ENCODE measurements at places on chromosomes 6 and 20. TPM values are rescaled to one million over a fixed set of nuclear protein-coding genes. Genes with fewer than 3 reads are reported as not detected.

GRCh38 chr20:10565191-10565921 lies 108.4 kb downstream of the JAG1 start:
- peaks cover 31% of the 10 kb centered on the region for H3K4me1 ChIP-seq
- H3K36me3 ChIP-seq, result peaks cover 4% of the 10 kb centered on the region
- H3K4me3 ChIP-seq, result no peak overlapping the region
- peaks cover 2% of the 10 kb centered on the region for H3K27me3 ChIP-seq

- no peaks in the 10 kb centered on the region for H3K36me3 ChIP-seq
- no peak for DNase-seq
- H3K27ac ChIP-seq, result no peak overlapping the region
- no peaks in the 10 kb centered on the region for H3K4me1 ChIP-seq
- no peaks in the 10 kb centered on the region for H3K27me3 ChIP-seq
Observed at GRCh38 chr6:82971877-82972460, 93.7 kb downstream of the UBE3D start.

DNA sequence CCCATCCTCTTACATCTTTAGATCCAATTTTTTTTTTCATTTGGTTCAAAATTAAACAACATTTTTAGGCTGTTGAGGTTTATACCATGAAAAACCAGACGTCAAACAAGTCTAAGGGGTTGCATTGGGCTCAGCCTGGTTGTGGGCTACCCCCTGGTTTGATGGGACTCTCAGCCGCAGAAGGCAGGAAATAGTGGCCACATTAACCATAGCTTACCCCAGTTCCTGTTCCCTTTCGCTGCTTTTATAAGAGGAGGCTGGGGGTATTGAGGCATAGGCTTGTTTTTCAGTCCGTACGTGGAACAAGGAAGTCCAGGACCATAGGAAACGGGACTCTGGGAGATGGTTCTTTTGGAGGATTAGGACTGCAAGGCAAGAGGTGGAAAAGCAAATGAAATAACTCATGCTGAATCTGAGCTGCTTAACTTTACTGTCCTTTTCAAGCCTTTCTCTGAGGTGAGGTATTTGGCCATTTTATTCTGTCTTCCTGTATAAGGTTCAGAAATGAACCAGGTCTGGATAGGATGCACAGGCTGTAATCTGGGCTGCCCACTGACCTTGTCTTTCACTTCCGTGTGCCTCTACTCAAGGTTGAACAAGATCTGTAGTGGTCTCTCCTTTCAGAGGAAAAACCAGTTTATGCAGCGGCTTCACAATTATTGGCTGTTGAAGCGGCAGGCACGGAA lies 7.7 kb downstream of the BRPF3 start:
- H3K4me1 ChIP-seq, result peaks cover 67% of the 10 kb centered on the region
- H3K36me3 ChIP-seq, result peaks cover 63% of the 10 kb centered on the region
- H3K4me3 ChIP-seq, result peak overlapping the region; percentile 81

DNA sequence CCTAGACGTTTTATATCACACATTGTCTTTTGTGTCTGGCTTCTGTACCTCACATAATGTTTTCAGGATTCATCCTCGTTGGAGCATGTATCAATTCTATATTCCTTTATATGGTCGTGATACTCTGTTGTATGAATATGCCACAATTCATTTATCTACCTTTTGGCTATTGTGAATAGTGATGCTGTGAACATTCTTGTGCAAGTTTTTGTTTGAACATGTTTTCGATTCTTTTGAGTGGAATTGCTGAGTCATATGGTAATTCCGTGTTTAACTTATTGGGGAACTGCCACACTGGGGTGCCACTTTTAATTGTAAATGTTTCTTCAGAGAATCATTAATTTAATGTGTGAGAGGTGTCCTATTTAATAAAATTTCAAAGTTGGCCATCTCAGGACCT lies 101.2 kb downstream of the SLC35B3 start:
- H3K36me3 ChIP-seq, result no peaks in the 10 kb centered on the region
- H3K27ac ChIP-seq, result no peak overlapping the region
- no peaks in the 10 kb centered on the region for H3K4me1 ChIP-seq
- DNase-seq, result no peak
- no peak overlapping the region for H3K4me3 ChIP-seq

- no peak overlapping the region for H3K27ac ChIP-seq
- peaks cover 1% of the 10 kb centered on the region for H3K27me3 ChIP-seq
- H3K4me1 ChIP-seq, result peaks cover 2% of the 10 kb centered on the region
- H3K36me3 ChIP-seq, result no peaks in the 10 kb centered on the region
- DNase-seq, result peak; percentile 18
- H3K4me3 ChIP-seq, result no peak overlapping the region
Observed at GRCh38 chr20:62696434-62696957, 12.1 kb upstream of the NTSR1 start.

- no peak overlapping the region for H3K4me3 ChIP-seq
- no peak overlapping the region for H3K27ac ChIP-seq
- H3K4me1 ChIP-seq, result peaks cover 4% of the 10 kb centered on the region
- H3K27me3 ChIP-seq, result peaks cover 4% of the 10 kb centered on the region
Observed at GRCh38 chr20:64099880-64100565, 7.3 kb downstream of the NPBWR2 start.

DNA sequence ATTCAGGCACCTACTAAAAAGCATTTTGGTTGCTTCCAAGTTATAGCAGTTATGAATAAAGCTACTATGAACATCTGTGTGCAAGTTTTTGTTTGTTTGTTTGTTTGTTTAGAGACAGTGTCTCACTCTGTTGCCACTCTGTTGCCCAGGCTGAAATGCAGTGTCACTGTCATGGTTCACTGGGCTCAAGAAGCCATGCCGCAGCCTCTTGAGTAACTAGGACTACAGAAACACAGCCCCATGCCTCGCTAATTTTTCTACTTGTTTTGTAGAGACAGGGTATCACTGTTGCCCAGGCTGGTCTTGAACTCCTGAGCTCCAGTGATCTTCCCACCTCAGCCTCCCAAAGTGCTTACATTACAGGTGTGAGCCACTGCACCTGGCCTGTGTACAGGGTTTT lies 795.9 kb downstream of the EPHA7 start:
- no peaks in the 10 kb centered on the region for H3K4me1 ChIP-seq
- H3K27me3 ChIP-seq, result no peaks in the 10 kb centered on the region
- no peak overlapping the region for H3K4me3 ChIP-seq
- H3K36me3 ChIP-seq, result no peaks in the 10 kb centered on the region

GRCh38 chr6:37871616-37872372 lies 52.3 kb downstream of the ZFAND3 start:
- peaks cover 80% of the 10 kb centered on the region for H3K4me1 ChIP-seq
- peak overlapping the region; percentile 54 for H3K27ac ChIP-seq
- H3K4me3 ChIP-seq, result no peak overlapping the region

DNA sequence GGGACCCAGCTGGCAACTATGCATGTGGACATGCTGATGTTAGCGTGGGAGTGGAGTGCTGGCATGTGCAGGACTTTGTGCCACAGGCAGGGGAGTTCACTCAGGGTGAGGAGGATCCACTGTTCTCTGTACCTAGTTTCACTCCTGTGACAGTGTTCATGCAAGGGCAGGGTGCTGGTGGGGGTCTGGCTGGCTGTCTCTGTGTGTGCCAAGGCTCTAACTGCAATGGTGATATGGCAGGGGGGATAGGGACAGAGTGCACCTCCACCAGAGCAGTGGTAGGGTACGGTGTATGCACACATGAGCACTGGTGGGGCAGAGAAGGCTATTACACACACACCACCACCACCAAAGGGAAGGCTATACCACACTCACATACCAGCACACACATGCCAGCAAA lies 210.2 kb upstream of the DEFB112 start:
- no peaks in the 10 kb centered on the region for H3K4me1 ChIP-seq
- H3K36me3 ChIP-seq, result no peaks in the 10 kb centered on the region
- H3K27me3 ChIP-seq, result no peaks in the 10 kb centered on the region
- no peak overlapping the region for H3K27ac ChIP-seq
- H3K4me3 ChIP-seq, result no peak overlapping the region

DNA sequence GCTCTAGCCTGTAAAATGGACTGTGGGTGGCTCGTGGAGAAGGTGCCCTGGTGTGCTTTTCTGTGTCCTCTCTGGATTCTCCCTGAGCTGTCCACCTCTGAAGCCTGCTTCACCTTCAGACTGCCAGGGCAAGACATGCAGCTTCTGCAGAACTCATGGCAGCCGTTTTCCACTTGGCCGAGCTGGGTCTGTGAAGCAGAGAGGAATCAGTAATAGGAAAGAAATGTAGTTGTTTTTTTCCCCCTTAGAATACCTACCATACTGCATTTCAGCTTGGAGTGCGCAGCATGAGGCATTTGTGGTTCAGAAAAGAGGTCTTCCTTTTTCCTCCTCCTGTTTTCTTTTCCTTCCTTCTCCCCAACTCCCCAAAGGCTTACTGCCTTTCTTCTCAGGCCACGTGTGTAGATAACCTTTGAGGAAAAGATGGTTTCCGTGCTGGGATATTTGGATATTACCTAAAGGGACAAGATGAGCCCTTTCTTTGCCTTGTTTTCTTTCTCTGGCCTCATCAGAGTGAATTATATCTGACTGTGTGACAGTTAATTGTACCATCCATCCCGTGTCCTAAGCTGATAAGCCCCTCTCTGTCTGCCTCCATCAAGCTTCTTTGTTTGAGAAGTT lies 39.4 kb downstream of the RREB1 start:
- no peaks in the 10 kb centered on the region for H3K36me3 ChIP-seq
- peak overlapping the region; percentile 60 for H3K4me3 ChIP-seq
- peak overlapping the region; percentile 76 for H3K27ac ChIP-seq
- H3K4me1 ChIP-seq, result peaks cover 54% of the 10 kb centered on the region
- no peaks in the 10 kb centered on the region for H3K27me3 ChIP-seq

GRCh38 chr6:5510331-5511133 lies 249.2 kb downstream of the FARS2 start:
- peaks cover 11% of the 10 kb centered on the region for H3K27me3 ChIP-seq
- no peak for DNase-seq
- H3K4me1 ChIP-seq, result peaks cover 47% of the 10 kb centered on the region
- no peak overlapping the region for H3K4me3 ChIP-seq
- H3K27ac ChIP-seq, result no peak overlapping the region

DNA sequence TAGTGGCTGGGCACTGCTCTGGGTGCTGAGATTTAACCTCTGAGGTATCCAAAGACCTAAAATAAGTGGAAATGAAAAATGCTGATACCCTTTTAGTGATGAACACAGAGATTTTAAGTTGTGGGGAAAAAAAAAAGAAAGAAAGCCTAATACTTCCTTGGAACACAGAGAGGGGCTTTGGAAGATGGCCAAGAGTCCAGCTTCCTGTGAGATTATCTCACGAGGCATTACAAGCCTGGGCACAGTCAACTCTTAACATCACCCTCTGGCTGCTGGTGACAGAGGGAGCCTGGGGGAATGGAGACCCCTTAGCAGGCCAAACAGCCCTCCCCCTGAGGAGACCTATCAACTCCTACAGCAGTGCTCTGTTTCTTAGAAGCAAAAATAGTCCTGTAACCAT lies 19.7 kb downstream of the BTN2A1 start:
- H3K27ac ChIP-seq, result no peak overlapping the region
- peaks cover 5% of the 10 kb centered on the region for H3K36me3 ChIP-seq
- H3K27me3 ChIP-seq, result peaks cover 8% of the 10 kb centered on the region
- DNase-seq, result no peak
- H3K4me1 ChIP-seq, result peaks cover 41% of the 10 kb centered on the region
- no peak overlapping the region for H3K4me3 ChIP-seq

- no peak overlapping the region for H3K4me3 ChIP-seq
- no peaks in the 10 kb centered on the region for H3K4me1 ChIP-seq
- peaks cover 5% of the 10 kb centered on the region for H3K27me3 ChIP-seq
- no peaks in the 10 kb centered on the region for H3K36me3 ChIP-seq
- no peak overlapping the region for H3K27ac ChIP-seq
Observed at GRCh38 chr6:52801188-52801841, 2.3 kb downstream of the GSTA1 start.

DNA sequence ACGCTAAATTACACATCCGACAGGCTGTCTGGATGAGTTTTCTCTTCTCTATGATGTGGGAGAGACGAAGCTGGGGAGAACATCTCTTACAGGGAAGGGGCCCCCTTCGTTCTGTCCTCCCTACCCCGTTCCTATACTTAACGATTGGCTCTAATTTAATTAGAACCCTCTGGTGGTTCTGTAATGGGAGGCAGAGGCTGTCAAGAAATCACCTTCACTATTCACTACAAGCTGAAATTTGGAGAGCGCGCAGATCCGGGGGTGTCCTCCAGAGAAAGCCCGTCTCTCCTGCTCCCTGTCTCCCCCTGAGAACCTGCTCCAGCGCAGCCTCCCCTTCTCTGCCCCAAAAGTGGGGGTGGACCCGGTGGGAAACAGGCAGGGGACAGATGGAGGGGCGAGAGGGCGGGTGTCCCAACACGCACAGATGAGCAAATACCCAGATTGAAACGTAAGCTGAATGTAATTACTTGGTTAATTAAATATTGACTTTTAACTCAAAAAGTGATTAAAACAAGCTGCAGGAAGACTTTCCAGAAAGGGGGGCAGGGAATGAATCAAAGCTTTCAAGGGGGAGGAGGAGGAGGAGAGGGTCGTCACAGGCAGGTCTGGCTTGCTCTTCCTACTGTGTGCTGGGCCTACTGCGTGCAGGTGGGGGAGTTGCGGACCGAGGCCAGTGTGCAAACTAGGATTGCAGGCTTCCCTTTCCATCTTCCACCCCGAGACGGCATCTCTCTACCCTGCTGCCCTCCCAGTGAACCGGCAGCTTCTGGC lies 1.3 kb downstream of the SULF2 start:
- H3K4me1 ChIP-seq, result no peaks in the 10 kb centered on the region
- H3K27ac ChIP-seq, result no peak overlapping the region
- peaks cover 11% of the 10 kb centered on the region for H3K27me3 ChIP-seq
- no peak for DNase-seq
- H3K36me3 ChIP-seq, result no peaks in the 10 kb centered on the region

DNA sequence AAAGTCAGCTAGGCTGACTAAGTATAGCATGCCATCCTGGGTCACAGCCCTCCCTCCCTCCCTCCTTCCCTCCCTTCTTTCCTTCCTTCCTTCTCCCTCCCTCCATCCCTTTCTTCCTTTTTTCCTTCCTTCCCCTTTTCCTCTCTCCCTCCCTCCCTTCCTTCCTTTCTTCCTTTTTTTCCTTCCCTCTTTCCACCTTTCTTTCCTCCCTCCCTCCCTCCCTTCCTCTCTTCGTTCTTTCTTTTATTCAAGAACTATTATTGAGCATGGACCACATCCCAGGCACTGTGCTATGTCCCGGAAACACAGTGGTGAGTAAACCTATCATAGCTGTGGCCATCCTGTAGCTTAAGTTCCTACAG lies 106.2 kb upstream of the BACH2 start:
- peak overlapping the region; percentile 73 for H3K4me3 ChIP-seq
- H3K27me3 ChIP-seq, result no peaks in the 10 kb centered on the region
- H3K36me3 ChIP-seq, result no peaks in the 10 kb centered on the region

Gene CCN2
- polyA plus RNA-seq, result not detected

Gene GSTA2
- polyA plus RNA-seq, result not detected

Gene CD164
- polyA plus RNA-seq, result 433 TPM

Gene FAM217A
- polyA plus RNA-seq, result not detected

Gene PPT2
- polyA plus RNA-seq, result 17.0 TPM

Gene PKHD1
- polyA plus RNA-seq, result not detected

Gene GFRAL
- polyA plus RNA-seq, result not detected
